ENCODE measurements at places on chromosomes 7 and 10.

DNA sequence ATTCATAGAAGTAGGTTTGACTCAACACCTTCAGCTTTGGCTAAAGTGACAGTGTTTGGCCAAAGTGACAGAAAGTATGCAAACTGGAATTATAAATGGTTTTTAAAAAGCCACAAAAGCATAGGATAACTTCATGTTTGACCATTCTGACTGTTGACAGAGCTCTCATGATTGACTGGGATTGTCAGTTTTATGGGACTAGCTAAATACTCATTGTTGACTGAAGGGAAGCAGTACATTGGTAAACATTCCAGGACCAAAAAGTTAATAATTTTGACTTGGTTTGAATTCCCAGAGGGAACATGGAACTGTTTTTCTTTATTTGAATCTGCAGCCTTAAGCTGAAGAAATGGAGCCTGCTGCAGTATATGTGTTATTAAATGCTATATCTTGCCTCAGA, 84.6 kb upstream of the STEAP4 start:
- no peak for DNase-seq

- no peak for DNase-seq
These were observed 160.0 kb downstream of the UBE2H start for GRCh38 chr7:129792721-129793120.

- DNase-seq: no peak
These were observed 53.9 kb upstream of the CREB5 start for GRCh38 chr7:28358423-28358868.

DNA sequence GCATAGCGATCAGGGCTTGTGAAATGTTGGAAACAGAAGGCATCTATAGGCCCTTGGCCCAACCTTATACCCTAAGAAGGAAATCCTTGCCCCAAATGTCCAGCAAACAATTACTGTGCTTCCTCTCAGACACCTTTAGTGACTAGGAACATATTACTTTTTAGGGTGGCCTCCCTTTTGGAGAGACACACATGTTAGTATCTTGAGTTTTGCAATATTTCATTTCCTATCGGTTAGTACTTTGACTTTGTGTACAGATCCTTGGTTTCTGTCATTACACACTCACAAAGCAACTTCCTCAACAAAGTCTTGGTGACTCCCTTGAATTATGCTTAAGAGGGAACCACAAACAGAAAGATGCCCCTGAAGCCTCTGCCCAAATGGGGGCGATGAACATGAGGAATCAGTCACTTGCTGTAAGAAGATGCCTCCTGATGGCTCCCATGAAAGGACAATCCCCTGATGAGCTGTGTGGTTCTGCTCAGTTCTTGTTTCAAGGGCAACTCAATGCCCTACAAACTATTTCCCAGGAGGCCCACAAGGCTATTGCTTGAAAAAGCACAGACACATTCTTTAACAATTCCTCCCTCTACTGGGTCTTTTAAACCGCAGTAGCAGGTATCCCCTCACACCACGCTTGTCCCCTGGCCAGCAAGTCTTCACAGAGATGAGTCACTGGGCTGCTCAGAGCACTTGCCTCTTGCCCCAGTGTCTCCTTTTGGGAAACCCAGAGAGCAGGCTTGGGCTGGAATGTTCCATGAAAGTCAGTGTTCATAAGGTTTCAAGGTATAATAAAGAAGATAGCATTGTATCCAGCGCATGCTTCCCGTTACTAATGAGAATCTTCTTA, 196.2 kb downstream of the FANK1 start:
- no peak for DNase-seq

- DNase-seq: no peak
These were observed 83.4 kb downstream of the GOLGA7B start for GRCh38 chr10:97932932-97933530.

DNA sequence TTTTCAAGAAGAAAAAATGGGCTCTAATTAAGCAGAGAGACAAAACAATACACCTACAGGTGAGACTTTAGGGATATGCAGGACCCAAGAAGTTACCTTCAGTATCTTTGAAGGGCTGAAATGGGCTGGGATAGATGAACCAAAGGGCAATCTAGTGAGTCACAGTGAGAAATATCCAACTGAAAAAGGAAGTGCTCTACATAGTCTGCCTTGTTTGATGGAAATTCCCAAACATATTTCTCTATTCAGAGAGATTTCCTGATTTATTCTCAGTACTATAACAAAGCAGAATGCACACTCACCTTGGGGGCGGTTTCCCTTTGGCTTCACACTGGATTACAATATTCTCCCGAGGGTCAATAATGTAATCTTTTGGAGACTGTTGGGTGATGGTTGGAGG, 104.1 kb upstream of the LAMB4 start:
- no peak for DNase-seq

DNA sequence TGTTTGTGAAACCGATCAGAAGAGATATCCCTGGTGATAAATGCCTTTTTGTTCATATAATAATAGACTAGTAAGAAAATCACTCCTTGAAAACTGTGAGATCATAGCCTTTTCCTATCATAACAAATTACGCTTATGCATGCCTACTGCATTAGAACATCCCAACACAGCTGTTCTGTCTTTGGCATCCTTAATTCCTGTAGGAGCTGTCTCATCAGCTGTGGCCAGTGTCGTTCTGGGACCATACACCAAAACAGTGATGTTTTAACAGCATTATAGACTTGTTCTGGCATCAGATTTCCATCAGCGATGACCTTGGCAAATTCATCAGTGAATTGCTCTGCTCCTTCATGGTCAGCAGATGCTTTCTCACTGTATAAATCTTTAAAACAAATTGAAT, 423.6 kb upstream of the LRGUK start:
- no peak for DNase-seq

Measured in stimulated activated CD4-positive, alpha-beta T cell treated with anti-CD3 and anti-CD28 coated beads, Interleukin-15, amount 100 ng/mL, for 24 hours (primary cell).